ENCODE measurements at places on chromosomes 5 and 9.

GRCh38 chr9:22446589-22446949, at the start of gene DMRTA1:
Gene DMRTA1, plus strand, starts transcription at chr9:22446824. Its CDS starts 242 bp downstream, at chr9:22447066.
- no peak for DNase-seq

DNA sequence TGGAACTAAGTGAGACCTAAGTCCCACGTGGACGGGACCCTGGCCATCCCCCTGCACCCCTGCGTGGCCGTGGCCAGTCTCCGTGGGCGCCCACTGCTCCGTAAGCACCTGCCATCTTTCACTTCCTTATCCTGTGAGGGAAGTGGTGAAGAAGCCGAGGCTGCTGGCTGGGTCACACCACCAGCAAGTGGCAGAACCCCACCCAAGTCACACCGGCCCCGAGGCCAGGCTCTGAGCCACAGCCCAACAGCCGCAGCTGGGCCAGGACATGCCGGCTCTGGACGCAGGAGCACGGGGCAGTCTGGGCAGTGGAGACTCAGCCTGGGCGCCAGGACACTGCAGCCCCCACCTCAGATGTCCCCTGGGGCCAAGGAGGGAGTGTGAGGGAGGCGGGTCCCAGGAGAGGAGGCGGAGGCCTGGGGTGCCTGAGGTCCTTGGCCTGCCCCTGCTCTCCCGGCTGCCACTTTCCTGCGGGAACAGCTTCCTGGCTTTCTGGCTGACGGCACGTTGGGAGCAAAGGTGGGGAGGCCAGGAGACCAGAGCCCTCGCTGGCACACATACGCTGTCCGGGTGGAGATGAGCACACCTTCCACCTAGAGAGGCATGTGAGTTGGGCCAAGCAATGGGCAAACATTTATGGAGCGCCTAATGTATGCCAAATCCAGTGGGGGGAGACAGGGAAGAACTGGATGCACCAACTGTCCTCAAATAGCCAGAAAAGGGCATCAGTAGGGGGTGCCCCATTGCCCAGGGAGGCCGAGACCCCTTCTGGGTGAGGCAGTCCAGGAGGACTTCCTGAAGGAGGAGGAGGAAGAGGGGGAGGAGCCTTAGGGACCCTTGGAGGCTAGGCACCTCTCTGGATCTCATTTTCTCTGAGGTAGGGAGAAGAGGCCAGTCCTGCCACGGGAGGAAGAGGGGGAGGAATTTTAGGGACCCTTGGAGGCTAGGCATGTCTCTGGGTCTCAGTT, 43.9 kb upstream of the EGFL7 start:
- DNase-seq, result no peak

GRCh38 chr9:136799854-136800657, 3.9 kb downstream of the CCDC183 start:
- peak; percentile 84 for DNase-seq

DNA sequence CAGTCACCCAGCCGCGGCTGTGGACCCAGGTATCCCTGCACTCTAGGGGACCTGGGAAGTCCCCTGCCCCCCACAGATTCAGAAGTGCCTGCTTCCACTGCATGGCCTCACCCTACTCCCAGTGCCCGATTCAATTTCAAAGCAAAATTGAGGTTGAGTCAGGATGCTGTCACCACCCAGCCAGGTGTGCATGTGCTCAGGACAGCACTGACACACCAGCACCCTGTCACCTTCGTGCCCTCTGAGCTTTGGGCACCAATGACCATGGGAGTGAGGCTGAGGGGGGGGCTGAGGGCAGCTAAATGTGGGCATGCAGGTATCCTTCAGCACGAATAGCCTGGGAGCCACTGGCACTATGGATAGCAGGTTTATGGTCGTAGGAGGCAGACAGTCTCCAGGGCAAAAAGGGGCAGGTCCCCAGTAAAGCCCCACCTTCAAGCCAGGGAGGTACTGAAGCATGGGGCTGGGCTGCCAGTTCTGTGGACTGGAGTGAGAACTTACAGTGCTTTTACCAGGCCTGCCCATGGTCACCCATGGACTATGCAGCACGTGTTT, 1151.6 kb upstream of the CDH6 start:
- DNase-seq, result no peak

- no peak for DNase-seq
These were observed 272.2 kb downstream of the BNC2 start for GRCh38 chr9:16598316-16598715.

DNA sequence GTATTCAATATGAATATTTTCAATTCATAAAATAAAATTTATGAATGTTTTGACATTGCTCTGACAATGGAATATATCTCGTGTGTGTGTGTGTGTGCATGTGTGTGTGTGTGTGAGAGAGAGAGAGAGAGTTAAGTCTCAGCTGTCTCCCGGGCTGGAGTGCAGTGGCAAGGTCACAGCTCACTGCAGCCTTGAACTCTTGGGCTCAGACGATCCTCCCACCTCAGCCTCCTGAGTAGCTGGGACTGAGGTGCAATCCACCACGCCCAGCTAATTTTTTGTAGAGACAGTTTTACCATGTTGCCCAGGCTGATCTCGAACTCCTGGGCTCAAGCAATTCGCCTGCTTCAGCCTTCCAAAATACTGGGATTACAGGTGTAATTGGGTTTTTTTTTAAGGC, 16.1 kb downstream of the G3BP1 start:
- DNase-seq, result no peak

DNA sequence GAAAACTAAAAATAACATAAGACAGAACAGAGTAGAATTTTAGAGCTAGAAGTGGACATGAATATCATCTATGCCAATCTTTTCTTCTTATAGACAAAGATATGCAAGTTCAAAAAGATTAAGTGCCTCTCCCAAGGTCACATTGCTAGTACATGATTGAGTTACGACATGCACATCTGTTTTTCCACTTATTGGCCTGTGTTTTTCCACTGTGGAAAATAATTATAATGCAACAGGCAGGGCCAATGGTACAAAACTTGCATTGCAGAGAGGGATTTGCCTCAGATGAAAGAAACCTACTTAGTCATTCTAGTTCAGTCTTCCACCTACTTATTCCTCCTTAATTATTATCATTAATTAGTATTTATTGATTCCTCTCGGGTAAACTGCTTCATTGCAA, 407.8 kb upstream of the SGCD start:
- DNase-seq, result no peak

- no peak for DNase-seq
These were observed 613 bp upstream of the COL15A1 start for GRCh38 chr9:98942906-98943681.

GRCh38 chr9:121098567-121099198, 23.9 kb downstream of the CNTRL start:
- no peak for DNase-seq

- DNase-seq, result no peak
These were observed 1089.8 kb upstream of the NUDT12 start for GRCh38 chr5:104652271-104652861.

GRCh38 chr9:91682806-91683205, 259.2 kb upstream of the NFIL3 start:
- no peak for DNase-seq

DNA sequence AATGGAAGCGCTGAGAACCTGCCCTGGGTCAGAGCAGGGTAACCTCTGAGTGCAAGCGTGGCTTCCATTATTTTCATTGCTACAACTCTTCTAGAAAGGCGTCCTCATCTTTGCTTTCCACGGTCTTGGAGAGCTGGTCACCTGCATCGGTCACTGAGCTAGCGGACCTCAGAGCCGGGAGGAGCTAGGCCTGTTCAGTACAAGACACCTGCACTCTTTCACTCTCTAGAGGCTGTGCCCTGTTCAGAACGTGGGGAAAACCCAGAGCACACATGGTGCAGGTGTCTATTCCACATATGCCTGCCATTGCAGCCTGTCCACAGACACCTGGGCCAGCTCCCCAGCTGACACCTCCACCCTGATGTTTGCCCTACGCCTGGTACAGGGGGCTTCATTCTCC, 147.8 kb upstream of the IRX2 start:
- DNase-seq, result no peak

GRCh38 chr5:58795327-58795726, 212.5 kb downstream of the RAB3C start:
- no peak for DNase-seq

DNA sequence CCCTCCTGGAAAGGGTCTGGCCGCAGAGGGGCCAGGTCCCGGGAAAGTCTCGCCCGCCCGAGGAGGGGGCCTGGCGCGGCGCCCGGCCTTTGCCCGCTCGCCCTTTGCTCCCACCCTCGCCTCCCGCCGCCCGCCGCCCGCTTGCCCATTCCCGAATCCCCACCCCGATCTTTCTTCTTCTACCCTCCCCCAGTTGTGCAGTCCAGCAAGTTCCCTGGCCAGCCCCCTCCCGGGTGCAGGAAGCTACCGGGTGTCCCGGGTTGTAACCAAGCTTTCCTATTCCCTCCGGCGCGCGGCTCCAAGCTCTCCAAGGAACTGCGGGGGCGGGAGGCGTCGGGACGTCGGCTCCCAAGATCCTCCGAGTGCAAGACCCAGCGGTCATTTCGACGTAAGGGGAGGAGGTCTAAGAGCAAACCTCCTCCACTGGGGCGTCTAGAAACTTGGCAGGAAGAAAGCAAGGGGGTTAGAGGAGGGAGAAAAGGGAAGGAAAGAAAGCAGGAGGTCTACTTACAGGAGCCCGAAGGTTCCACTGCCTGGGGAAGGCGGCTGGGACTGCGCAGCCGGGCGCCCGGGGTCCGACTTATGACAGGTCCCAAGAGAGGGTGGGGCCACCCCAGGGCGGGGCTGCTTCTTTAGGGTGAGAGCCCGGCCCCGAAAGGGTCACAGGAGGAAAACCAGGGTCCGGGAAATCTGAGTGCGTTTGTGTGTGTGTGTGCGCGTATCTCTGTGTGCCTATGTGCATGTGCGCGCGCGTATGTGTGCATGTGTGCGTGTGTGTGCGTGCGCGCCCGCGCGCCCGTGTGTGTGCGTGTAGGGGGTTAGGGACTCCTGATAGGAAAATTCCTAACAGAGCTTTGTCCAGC, at the start of gene PTGR1:
TSS of gene PTGR1 (minus strand) at position 556 of the 863 bp plus-strand sequence. CDS start 2,225 bp downstream, outside the sequence.
- no peak for DNase-seq

- no peak for DNase-seq
These were observed 22.0 kb downstream of the PCDH1 start for GRCh38 chr5:141856037-141856790.

DNA sequence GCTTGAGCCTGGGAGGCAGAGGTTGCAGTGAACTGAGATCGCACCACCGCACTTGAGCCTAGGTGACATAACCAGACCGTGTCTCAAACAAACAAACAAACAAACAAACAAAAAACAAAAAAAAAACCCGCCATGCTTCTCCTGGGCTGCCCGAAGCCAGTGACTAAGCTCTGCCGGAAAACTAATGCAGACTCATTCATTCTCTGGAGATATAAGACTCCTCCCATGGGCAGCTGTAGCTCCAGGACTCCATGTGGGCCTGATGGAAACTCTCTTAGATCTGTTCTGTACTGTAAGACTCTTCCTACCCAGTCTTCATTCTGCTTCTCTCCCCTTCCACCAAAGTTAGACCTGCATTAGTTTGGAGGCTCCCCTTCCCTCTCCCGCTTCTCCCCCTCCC, 11.1 kb downstream of the GLDC start:
- no peak for DNase-seq

DNA sequence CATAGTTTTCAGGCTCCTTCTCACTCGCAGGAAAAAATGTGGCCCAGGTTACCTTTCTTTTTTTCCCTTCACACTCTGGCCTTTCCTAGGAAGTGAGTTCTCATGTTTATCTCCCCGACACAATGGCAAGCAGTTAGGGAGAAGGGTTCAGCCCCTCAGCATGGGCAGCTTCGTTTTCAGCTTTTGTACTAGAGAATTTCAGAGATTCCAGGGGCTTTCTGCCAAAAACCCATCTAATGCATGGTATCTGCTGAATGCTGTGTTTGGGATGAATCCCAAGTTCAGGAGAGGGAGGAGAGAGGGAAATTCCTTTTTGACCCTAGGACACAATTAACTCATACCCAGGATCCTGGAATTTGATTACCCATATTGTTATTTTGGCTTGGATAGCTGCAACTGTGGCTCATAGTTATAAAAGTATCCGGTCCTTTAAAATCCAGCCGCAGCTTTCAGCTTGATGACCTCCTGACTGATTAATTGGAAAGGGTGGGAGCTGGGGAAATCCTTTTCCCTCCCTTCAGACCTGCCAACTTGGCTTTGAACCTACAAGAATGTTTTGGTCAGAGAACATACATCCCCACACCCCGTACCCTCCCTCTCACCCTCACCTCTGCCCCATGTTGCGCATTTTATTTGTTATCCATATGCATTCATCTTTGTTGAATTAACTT, 78.4 kb downstream of the TMEM252 start:
- no peak for DNase-seq

DNA sequence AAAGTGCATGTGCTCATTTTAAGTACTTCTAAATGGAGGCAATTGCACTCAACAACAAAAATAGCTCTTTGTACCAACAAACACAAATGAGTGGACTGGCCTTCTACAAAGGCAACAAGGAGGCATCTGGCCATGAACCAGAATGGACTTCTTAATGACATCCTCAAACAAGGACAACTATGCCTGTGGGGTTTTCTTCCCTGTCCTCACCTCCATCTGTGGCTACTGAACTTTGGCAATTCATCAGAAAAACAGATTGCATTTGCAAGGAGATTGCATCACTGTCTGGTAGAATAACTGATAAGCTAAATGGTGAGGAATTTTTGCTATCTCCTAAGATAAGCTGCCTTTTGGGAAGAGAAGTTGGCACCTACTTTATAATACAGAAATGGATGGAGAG, 447.3 kb upstream of the CCNG1 start:
- DNase-seq, result no peak

GRCh38 chr5:129114539-129115193, 20.1 kb downstream of the ISOC1 start:
- no peak for DNase-seq

All from stimulated activated CD4-positive, alpha-beta T cell treated with anti-CD3 and anti-CD28 coated beads, TNF-alpha, amount 100 ng/mL, for 4 hours (primary cell).